Activated gamma-delta T cell (primary cell): ENCODE measurements at places on chromosomes 7 and 10.

GRCh38 chr7:109259151-109259550, 689.5 kb downstream of the DNAJB9 start:
- no peak for DNase-seq

- DNase-seq = no peak
Measured at GRCh38 chr10:124612611-124613498, 131.3 kb downstream of the FAM53B start.

DNA sequence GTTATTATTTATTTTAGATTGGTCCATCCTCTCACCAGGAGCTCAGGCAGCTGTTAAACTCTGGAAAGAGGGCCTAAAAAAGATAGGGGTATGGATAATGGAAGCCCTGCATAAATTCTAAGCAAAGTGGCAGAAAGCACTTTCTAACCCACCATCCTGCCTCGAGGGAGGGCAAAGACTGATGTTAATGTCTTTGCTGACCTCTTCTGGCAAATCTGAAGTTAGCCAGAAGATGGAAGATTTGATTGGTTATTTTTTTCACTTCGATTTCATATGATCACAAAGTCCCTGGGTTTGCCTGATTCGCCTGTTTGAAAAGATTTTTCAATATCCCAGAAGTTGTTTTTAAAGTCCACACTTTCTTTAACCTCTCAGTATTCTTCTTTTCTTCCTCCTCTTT, 24.8 kb downstream of the OR9A2 start:
- no peak for DNase-seq

DNA sequence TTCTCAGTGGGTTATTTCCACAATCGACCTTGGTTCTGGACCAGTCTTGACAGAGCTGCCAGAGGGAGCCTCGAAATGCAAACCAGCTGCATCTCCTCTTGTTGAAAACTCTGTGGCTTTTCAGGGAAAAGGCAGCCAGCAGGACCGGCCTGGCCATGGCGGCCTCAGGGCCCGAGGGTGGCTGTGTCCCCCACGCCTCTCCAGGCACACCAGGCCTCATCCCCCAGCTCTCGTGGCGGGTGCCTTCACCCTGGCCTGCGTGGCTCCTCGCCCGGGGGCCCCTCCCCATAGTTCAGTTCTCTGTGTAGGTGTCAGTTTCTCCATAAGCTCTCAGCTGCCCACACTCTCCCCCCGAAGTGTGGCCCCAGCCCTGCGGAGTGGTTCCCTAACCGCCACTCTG, 63.5 kb downstream of the MGMT start:
- no peak for DNase-seq

GRCh38 chr7:1537535-1538412, 7.3 kb downstream of the MAFK start:
- DNase-seq = no peak

- DNase-seq = no peak
Measured at GRCh38 chr10:85492684-85493083, 873.9 kb downstream of the GRID1 start.

DNA sequence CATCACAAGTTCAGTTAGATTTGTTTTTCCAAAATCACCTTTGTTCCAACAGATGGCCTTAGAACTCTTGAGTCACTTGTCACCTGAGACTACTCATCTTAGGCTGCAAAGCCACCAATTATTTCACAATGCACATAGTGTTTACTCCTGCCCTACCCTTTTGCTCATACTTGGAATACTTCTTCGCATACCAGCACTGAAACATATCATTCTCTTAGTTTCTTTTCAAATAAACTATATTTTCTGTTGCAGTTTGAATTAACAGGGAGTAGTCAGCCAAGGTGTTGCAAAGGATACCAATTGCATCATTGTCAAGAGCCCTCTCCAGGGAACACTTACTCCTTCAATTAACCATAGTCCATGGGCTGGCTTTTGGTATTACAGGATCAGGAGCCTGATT, 71.0 kb downstream of the CASD1 start:
- DNase-seq = no peak

DNA sequence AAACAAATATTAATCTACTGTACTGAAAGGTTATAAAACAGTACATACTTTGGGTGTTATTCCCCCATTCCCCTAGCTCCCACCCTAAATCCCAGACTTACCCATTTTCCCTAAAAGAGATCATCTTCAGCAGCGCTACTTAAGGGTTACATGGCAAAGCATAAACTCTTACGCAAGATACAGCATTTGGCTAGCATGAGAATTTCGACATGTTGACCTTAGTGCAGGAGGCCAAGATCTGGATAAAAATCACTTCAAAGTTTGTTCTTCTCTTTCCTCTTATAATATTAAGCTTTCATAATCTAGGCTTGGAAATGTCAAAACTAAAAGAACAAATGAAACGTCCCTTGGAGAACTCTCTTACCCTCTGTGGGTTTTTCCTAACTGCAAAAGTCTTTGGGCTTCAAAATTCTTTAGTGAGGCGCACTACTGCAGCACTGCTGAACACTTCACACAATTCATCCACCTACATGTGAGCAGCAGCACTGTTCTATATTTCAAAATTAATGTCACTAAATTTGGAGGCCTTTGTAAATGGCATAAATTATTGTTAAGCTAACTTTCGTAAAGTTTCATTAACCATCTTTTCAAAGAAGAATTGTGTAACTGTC, 59.5 kb upstream of the PDLIM1 start:
- DNase-seq = no peak

DNA sequence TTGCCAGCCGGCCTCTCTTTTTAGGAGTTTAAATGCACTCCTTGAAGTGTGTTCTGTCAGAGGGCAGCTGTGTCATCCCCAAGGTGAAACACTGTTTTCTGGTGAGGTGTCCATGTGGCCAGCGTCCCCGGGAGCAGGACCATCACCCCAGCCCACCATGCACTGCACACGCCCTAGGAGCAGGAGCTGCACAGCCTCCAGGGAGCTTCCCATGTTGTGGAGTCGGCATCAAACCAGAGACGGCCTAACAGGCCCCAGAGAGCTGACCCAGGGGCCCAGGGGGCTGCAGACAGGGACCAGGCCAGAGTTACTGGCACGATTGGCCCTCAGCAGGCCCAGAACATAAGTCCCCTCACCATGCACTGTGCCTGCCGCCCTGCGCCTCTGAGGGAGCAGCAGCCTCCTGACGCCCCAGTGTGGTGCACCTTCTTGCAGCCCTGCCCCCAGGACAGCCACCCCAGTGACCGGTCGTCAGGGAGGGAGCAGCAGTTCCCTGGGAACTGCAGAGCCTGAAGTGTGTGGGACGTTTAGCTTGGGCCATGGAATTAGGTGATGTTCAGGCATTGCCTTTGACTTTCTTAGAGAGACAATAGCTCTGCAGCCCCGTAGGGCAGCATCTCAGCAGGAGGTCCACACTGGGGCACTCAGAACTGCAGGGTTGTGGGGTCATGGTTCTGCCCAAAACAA, 97.9 kb downstream of the NKX6-2 start:
- no peak for DNase-seq

- DNase-seq = no peak
Measured at GRCh38 chr10:47088656-47089354, 177.6 kb downstream of the PTPN20 start.

DNA sequence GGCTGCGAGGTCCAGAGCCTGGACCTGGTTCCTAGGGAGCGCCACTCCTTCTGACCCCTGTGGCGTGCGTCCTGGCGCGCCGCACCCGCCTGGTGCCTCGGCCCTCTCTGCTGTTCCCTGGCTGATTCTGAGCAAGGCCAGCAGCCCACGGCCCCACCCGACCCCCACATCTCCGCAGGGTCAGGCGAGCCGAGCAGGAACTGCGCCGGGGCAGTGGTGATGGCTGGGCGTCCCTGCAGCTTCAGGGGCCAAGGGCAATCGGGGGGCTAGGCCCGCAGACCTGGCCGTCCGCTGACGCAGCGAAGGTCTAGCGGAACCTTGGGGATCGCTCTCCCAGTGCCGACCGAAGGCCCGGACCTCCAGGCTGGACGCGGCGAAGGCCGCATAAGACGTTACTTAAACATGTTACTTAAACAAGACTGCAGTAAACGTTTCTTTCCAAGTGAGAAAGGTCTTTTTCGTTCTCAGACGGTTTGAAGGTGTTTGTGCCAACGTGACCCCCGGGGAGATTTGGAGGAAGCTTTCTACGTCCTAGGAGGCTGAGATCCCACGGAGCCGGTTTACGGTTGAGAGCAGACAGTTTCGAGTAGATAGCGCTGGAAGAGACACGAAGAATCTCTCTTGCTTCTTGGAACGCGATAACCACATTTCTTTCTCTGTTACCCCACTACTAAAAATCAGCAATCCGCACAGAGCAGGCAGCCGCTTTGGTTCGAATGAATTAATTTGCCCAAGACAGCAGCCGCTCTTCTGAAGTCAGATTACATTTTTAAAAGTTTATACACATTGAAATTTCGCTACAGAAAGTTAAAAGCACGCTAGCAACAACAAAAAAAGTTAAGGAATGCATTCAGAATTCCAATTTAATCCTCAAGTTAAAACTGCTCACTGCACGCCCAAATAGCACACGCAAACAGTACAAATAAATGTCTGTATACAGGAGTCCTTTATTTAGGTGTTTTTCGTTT, 4.9 kb upstream of the NKX2-3 start:
- DNase-seq = no peak

DNA sequence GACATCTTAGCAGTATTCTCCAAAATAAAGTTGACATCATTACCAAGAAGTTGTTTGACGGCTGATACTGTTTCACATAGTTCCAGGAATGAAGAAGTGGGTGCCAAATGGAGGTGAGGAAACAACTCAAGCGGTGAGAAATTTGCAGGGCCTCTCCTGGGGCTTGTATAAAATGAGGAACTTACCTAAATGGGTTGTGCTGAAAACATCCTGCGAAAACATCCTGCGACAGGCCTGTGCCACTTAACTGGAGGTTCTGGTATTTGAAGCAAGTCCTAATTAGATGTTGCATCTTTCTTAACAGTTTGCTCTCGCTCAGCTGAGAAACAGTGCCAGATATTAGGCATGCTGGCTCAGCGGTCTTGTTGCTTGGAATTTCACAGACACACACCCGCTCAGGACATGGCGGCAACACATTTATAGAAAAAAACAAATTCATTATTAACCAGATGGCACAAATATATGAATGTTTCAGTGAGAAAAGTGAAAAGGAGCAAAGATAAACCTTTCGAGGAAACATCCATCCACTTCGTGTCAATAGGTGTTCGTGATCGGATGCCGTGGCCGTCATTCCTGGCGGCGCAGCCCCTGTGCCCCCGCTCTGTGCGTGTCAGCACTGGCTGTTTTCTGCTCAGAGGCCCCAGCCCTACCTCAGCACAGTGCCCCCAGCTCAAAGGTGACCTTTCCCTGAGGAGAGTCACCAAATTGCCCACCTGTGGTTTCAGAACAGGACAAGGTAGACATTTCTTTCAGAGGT, 48.1 kb downstream of the CDC123 start:
- DNase-seq = no peak

- no peak for DNase-seq
Measured at GRCh38 chr10:727162-727790, 37.8 kb upstream of the DIP2C start.

GRCh38 chr10:29835055-29835454, 200.3 kb upstream of the SVIL start:
- DNase-seq = no peak

DNA sequence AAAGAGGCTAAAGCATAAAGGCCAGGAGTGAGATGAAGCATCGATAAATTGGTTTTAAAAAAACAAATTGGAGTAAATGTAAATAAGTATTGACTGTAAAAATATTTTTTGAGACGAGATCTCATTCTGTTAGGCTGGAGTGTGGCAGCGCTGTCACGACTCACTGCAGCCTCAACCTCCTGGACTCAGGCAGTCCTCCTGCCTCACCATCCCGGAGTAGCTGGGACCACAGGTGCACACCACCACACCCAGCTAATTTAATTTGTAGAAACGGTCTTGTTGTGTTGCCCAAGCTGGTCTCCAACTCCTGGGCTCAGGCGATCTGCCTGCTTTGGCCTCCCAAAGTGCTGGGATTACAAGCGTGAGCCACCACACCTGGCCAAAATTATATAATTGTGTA, 17.8 kb downstream of the HNRNPA2B1 start:
- no peak for DNase-seq

DNA sequence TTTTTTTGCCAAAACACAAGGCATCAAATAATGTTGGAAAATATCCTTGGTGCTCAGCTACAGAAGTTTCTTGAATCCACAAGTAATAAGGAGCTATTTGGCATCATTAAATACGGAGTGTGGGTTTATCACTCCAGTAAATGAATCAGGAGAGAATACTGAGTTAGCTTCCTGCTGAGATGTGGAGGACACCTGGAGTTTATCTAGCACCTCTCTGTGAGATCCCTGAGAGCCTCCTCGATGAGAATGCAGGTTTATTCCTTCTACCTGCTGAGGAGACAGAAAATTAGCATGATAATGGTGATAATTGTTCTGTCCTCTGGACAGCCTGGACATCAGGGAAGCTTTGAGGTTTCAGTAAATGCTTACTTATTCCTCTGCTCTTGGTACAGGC, 40.5 kb downstream of the NRG3 start:
- DNase-seq = no peak

DNA sequence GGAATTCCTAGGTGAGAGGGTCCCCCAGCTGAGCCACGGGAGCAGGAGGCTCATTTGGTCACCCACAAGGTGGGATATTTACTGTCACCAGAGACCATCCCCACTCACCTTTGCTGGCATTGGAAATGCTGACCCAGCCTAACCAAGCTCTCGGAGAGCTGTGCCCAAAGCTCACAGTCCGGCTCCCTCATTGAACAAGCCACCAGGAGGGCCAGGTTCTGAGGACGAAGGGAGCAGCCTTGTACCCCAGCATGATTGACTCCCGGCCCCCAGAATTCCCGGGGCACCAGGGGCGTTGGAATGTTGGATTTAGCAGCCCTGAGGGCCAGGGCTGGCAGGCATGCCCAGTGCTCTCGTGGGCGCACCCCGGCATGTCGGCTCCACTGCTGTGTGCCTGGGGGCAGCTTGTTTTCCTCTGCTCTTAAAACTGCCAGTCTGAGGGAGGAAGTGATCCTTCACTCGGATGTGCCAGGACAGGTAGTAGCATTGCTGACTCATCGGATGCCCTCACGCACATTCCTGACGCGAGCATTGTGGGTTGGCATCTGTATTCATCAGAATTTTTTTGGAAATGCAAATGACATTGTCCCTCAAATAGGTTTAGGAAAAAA, 23.3 kb downstream of the CLIP2 start:
- no peak for DNase-seq

DNA sequence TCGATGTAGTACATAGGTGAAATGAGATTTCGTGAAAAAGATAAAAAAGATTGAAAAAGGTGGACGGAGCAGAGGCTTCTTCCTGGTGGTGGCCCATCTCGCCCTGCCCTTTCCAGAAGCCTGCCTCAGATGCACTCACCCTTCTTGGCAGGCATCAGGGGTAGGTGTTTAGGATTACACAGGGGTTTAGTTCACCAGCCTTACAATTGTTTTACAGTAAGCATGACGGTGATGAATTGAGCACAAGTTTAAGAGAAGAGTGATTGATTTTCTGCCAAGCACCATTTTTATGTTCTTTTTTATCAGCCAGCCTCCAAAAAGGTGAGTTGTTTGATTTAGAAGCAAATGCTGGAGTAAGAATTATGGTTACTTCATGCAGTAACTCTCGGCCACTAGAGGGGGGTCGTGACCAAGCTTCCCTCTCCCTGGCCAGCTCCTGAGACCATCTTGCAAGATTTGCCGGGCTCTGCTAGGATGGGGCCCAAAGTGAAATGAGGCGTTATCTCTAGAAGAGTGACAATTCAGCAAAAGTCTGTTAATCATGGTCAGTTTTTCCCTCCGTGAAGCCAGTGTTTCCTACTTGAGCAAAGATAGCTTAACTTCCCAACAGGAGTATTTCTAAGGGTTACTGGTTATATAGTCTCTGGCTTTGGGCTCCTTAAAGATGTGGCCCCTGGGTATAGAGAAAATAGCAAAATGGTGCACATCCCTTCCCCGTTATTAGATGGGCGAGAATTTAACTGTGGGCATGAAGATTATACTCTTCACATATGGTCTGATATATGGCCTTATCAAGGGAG, 228.8 kb downstream of the BMPER start:
- DNase-seq = no peak

GRCh38 chr7:104039363-104039762, 49.9 kb upstream of the RELN start:
- DNase-seq = no peak
